ENCODE measurements at places on chromosomes 1 and 21. TPM values are rescaled to one million over a fixed set of nuclear protein-coding genes. Genes with fewer than 3 reads are reported as not detected.
A peak's percentile ranks its signal among the peaks of the same experiment; 100 is the strongest.

Gene LRRC53
- not detected for total RNA-seq

Gene PGLYRP3
- total RNA-seq, result not detected

Gene TNFRSF9
- 0.69 TPM for total RNA-seq

Gene TSPAN1
- total RNA-seq, result 71.6 TPM

DNA sequence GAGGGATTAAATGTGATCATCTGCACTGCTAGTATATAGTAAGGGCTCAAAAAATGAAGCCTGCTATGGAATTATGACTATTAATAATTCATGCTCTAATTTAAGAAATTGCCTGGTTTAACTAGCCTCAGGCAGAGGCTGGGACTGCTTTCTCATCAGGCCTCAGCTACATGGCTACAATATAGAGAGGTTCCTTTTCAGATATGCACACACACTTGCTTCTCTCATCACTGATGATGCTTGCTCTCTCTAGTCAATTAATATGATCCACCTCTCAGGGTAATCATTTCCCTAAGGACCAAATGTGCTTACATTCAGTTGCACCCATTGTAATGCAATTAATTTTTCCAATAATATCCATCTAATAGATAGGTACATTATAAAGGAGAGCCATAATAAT lies 324.9 kb upstream of the ST6GALNAC5 start:
- no peak for DNase-seq

DNA sequence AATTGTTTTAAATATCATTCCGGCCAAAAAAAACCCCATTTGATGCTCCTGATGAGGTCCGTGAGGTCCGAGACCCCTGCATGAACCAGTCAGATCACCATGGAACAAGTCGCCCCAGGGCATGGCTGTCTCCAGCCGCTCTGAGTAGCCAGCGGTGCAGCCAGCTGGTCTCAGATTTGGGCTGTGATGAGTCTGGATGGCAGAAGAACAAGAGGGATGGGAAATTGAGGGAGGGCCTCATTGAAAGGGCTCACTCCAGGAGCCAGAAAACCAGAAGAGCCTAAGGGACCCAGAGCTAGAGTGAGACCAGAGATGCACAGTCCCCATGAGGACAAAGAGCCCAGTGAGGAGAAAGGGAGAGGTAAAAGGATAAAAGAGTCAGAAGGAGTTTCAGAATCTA lies 174.0 kb downstream of the TOMM20 start:
- no peak for DNase-seq

- no peak for DNase-seq
Measured at GRCh38 chr1:116825720-116826438, 71.6 kb downstream of the CD2 start.

DNA sequence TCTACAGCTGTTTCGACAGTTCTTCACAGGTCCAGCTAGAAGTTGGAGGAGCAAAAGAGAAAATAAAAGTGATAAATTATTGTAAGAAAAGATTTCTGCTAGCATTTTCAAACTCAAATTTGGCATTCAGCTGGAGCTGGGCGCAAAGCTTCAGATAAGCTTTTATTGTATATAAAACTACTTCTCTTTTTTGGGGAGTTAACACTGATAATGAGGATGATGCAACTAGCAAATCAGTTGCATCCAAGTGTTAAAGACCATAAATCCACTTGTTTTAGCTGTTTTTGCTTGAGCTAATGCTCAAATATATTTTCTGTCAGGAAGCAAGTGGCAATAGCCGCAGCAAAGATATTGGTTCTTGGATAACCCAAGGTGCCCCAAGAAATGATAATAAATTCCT lies 127.1 kb upstream of the PKN2 start:
- DNase-seq, result no peak

GRCh38 chr1:17919525-17920439 lies 164.6 kb downstream of the ACTL8 start:
- DNase-seq, result no peak

DNA sequence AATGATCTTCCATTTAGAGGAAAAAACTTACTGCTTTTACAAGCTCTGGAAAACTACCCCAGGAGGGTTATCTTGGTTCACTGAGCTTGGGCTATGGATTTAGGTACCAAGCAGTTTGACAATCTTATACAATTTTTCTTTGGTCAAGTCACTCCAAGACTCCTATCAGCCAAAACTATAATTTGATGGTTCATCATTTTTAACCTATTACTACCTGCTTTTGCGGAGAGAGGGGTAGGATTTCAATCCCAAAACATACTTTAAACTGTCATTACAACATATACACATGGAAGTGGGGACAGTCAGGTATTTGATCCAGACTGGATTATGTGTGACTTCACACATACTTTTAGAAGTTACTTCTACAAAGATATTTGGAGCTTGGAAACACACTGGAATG lies 71.8 kb downstream of the RUNX1 start:
- no peak for DNase-seq

- no peak for DNase-seq
Measured at GRCh38 chr1:156009404-156009803, 11.3 kb downstream of the SSR2 start.

- no peak for DNase-seq
Measured at GRCh38 chr1:169892176-169892926, 1.3 kb downstream of the SCYL3 start.

- no peak for DNase-seq
Measured at GRCh38 chr21:34889676-34890469, 159.2 kb downstream of the RUNX1 start.

GRCh38 chr1:182768963-182769362 lies 20.6 kb upstream of the NPL start:
- DNase-seq, result no peak

GRCh38 chr1:198155253-198155652 lies 1.5 kb upstream of the NEK7 start:
- no peak for DNase-seq

- DNase-seq, result no peak
Measured at GRCh38 chr21:15430577-15430976, 299.2 kb upstream of the USP25 start.

GRCh38 chr1:235056937-235057336 lies 71.7 kb downstream of the TOMM20 start:
- no peak for DNase-seq

DNA sequence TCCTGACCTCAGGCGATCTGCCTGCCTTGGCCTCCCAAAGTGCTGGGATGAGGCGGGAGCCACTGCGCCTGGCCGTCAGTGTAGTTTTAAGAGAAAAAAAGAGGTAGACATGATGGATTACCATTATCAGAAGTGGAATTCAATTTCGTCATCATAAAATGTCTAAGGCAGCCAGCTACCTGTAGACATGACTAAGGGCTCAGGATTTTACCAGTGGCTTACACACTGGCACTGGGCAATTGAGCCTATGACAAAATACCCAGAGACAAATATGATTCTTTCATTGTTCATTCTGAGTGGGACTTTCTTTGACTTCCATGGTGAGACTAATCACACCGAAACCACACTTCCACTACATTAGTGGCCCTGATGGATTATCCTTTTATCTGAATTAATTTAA lies 181.5 kb downstream of the GABPA start:
- DNase-seq, result no peak

DNA sequence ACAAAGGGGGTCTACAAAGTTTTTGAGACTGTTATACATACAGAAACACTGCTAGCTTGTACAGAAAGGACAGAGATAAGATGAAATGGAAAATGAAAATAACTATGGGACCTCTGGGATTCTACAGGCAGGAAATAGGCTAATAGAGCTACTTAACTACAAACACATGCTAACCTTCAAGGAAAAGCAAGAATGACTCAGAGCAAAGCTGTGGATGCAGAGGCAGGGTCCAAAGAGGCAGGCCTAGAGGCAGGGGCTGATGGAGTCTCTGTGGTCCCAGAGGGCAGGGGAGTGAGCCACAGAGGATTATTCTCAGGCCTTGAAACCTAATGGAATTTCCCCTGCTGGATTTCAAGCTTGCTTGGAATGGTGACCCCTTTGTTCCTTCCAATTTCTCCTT lies 18.7 kb upstream of the GOLT1A start:
- no peak for DNase-seq

DNA sequence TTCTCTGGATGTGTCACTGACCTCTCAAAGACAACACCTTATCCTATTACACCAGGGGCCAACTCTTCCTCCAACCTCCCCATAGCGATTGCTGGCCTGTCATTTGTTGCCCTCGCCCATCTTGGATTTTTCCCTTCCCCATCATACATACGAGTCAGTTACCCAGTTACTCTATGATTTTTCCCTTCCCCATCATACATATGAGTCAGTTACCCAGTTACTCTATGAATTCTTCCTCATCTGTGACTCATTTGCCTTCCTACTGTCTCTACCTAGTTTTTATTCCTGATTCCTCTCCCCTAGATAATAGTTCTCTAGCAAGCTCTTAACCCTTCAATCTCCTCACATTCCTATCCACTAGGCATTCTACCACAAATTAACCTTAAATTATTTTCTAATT lies 178.8 kb downstream of the NR5A2 start:
- peak; percentile 19 for DNase-seq

GRCh38 chr1:62286786-62287224 lies 32.4 kb downstream of the KANK4 start:
- no peak for DNase-seq

GRCh38 chr1:63868268-63868781 lies 94.5 kb downstream of the ROR1 start:
- DNase-seq, result no peak

All from epithelial cell of proximal tubule (primary cell).